ENCODE measurements at places on chromosomes 5 and 9. TPM values are rescaled to one million over a fixed set of nuclear protein-coding genes. Genes with fewer than 3 reads are reported as not detected.

PAPPA gene
- 15.0 TPM for total RNA-seq

OR1J2 gene
- not detected for total RNA-seq

IFNE gene
- total RNA-seq: not detected

CDKN2A gene
- total RNA-seq: 15.9 TPM

ZBTB5 gene
- 12.8 TPM for total RNA-seq

TENT4A gene
- 9.1 TPM for total RNA-seq

GPR151 gene
- not detected for total RNA-seq

GABRA6 gene
- not detected for total RNA-seq

FAM151B gene
- total RNA-seq: 3.5 TPM

DNA sequence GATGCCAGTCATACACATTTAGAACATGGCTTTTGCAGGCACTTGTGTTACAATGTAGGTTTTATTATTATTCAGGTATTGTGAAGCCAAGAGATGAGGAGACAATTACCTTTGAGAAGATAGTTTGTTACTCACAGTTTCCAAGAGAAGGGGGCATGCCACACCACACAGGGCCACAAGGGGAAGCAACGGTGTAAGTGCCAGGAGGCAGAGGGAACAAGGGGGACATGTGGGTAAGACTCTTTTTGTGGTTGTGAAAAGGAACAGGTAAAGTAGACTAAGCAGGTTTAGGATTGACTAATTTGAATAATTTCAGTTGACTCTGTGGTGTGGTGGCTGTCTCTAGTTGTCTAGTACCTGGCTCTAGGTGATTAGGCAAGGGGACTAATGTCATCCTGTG, 191.2 kb downstream of the TRPM6 start:
- no peak for DNase-seq

- DNase-seq: no peak
Measured at GRCh38 chr5:117551236-117551635, 976.6 kb upstream of the SEMA6A start.

GRCh38 chr5:134647750-134648424, 698 bp upstream of the SEC24A start:
- DNase-seq: no peak

DNA sequence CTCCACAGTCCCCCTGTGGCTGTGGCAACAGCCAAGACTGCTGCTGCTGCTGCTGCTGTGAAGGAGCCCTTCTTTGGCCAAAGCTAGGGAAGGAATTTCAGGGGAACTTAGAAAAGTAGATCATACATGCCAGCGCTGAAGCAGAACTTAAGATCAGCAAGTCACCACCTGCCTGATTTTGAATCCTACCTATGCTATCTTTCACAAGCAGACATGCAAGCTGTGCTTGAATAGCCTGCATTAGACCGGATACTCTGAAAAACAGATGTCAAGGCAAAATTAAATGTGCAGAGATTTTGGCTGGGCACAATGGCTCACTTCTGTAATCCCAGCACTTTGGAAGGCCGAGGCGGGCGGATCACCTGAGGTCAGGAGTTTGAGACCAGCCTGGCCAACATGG, 99.3 kb upstream of the ZNF366 start:
- DNase-seq: no peak

GRCh38 chr9:4553951-4554381, 63.7 kb downstream of the SLC1A1 start:
- no peak for DNase-seq

GRCh38 chr9:99269416-99269815, 47.3 kb downstream of the SEC61B start:
- DNase-seq: no peak

DNA sequence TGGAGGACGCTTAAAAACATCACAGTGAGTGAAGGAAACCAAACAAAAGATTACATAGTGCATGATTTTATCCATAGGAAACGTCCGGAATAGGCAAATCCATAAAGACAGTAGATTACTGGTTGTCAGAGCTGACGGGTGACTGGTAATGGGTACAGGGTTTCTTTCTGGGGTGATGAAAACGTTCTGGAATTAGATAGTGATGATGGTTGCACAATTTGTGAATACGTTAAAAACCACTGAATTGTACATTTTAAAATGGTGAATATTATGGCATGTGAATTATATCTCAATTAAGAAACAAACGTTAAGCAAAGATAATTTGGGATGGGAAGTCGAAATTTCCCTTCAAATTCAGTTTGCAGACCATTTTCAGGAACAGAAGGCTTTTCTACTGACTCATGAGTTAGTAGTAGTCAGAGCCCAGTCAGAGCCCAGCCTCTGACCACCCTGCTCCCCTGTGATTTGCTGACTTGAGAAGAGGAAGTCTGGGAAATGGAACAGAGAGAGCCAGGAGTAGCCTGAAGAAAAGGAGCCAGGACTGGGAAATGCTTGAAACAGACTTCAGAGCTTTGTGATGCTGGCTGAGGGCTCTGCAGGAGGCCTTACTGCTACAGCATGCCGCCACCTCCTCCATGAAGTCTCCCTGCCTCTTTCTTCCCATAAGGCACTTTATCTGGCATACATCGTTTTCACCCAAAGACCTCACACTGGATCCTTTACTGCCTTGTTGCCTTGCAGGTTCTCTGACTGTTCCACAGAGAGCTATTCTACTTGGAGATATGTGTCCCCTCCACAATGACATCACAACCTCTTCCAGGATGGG, 46.4 kb upstream of the CTNNA1 start:
- no peak for DNase-seq

- DNase-seq: no peak
Measured at GRCh38 chr9:81629440-81629839, 59.9 kb downstream of the TLE1 start.

- no peak for DNase-seq
Measured at GRCh38 chr9:126147186-126147935, 179.3 kb upstream of the MVB12B start.
